ENCODE measurements at places on chromosomes 7 and 10. TPM values are rescaled to one million over a fixed set of nuclear protein-coding genes. Genes with fewer than 3 reads are reported as not detected.

The KAT6B gene
- 24.6 TPM for total RNA-seq

The PDE1C gene
- total RNA-seq = not detected

The KIF5B gene
- total RNA-seq = 57.9 TPM

The LIMK1 gene
- 15.9 TPM for total RNA-seq

The FGL2 gene
- 1.1 TPM for total RNA-seq

The KCNIP2 gene
- 4.2 TPM for total RNA-seq

The FFAR4 gene
- not detected for total RNA-seq

The CHN2 gene
- 5.3 TPM for total RNA-seq

The VWC2 gene
- not detected for total RNA-seq

The DNMBP gene
- 3.5 TPM for total RNA-seq

The EBF3 gene
- not detected for total RNA-seq

The TRIM50 gene
- not detected for total RNA-seq

The SCART1 gene
- total RNA-seq = 3.3 TPM

The ITIH2 gene
- not detected for total RNA-seq

The ZNF138 gene
- total RNA-seq = 11.7 TPM

The ZNF736 gene
- total RNA-seq = 24.2 TPM

The SLC12A9 gene
- 45.5 TPM for total RNA-seq

The FAM237B gene
- not detected for total RNA-seq

The NFKB2 gene
- 118 TPM for total RNA-seq
